ENCODE measurements at places on chromosomes 2 and 18. TPM values are rescaled to one million over a fixed set of nuclear protein-coding genes. Genes with fewer than 3 reads are reported as not detected.

NTSR2 gene
- total RNA-seq: not detected

DNA sequence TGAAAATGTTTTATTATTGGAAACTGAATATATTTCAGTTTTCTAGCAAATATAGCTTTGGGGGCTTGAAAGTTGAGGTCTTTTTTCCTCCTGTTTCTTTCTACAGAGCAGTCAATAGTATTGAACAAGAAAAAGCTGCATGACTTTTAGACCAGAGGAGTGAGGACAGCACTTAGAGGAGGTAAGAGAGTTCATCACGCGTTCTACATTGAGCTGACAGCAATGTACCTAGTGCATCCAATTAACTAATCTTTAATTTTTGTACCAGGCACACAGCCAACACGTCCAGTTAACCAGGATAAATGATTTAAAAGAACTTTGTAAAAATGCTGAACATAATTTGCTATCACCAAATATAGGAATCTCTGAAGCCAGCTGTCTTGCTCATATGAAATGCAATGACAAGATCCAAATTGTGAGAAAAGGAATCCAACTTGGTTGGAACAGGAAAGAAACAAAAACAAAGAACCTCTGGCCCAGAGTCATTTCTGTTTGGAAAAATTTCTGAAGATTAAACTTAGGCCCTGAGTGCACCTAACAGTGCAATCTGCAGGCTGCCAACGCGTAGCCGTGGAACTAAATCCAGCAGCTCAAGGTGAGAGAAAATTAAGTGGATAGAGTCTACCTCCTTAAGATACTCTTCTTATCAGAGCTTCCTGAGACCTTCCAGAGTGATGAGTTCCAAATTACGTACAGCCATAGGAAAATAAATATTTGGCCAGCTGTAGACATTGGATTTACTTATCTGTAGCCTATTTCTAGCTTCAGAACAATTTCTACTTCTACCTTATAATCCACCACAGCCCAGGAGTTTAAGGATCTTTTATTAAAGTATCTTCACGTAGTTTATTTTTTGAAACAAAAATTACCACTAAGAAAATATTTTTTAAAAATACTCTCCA is 20.6 kb upstream of the SPTBN1 start:
- no peak for DNase-seq

DNA sequence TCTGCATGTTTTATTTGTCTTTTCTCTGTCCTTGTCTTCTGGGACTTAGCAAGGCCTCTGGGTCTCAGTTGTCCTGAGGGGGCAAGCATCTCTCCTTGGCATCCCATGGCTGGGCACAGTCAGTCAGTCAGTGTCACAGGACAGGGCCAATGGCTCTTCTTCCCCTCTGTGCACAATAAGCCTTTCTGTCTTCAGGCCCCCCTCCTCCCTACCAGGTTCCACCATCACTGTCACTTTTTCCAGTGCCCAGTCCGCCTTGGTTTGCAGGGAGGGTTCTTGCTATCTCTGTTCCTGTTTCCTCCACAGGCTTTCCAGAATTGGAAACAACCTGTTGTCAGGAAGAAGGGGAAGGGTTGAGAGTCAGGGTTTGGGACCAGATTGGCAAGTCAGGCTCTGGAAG is 1.7 kb upstream of the VAMP5 start:
- DNase-seq: no peak

- DNase-seq: no peak
Measured at GRCh38 chr18:6569813-6570212, 155.1 kb upstream of the L3MBTL4 start.

DNA sequence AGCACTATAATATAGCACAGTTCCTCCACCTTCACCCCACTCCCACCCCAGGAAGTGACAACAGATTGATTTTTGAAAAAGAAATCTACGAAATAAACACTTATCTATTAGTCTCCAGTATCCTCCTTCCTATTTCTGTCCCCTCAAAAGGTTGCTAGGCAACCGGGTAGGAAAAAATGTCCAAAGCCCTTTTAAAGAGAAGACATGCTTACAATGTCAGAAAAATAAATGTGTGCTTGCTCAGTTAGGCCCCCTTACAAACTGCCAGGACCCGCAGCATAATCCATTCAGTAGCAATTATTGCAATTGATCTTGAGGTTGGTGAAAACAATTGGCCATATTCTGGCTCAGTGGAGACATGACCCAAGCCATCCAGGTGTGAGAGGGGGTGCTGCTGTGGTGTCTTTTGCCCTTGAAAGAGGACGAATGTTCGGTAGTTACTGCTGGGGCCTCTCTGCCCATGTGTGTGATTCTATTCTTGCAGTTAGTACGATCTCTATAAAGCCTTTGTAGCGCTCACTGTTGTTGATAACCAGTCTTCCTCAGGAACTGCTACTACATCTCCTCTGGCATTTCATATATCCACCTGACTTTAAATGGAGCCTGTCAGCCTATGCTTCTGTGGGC is 144.3 kb downstream of the MYO3B start:
- no peak for DNase-seq

- DNase-seq: no peak
Measured at GRCh38 chr2:166900700-166901099, 12.4 kb downstream of the XIRP2 start.

DNA sequence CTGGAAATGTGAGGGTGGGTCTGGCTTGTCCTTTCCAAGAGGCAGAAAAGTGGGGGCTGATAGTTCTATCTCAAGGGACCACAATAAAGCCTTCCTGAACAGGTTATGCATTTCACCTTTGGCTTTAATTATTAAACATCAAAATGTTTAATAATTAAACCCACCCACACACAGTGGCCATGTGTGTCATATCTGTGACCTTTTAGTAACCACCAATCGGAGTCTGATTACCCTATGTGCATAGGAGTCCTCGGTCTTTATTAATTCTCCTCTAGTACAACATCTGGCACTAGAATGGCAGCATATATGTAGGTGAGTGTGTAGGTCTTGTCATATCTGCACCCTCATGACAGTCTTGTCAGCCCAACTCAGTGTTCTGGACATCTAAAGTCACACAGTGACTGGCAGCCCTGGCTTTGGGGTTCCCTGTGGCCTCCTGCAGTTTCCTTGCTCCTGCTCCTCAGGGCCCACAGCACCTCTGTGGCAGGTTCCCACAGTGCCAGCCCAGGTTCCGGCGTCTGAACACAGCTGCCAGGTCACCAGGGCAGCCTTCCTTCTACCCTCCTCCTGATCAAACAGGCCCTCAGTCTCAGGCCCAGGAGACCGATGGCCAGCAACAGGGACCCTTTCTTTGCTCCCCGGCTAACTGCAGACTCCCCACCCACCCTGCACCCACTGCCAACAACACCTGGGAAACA is 100.9 kb downstream of the MTCL1 start:
- no peak for DNase-seq

Measured in thyroid gland (tissue), 4 donors.